Activated naive CD8-positive, alpha-beta T cell treated with anti-CD3 and anti-CD28 coated beads, Interleukin-2, amount 50 U/mL, for 24 hours (primary cell): ENCODE measurements at places on chromosomes 5 and 9.

DNA sequence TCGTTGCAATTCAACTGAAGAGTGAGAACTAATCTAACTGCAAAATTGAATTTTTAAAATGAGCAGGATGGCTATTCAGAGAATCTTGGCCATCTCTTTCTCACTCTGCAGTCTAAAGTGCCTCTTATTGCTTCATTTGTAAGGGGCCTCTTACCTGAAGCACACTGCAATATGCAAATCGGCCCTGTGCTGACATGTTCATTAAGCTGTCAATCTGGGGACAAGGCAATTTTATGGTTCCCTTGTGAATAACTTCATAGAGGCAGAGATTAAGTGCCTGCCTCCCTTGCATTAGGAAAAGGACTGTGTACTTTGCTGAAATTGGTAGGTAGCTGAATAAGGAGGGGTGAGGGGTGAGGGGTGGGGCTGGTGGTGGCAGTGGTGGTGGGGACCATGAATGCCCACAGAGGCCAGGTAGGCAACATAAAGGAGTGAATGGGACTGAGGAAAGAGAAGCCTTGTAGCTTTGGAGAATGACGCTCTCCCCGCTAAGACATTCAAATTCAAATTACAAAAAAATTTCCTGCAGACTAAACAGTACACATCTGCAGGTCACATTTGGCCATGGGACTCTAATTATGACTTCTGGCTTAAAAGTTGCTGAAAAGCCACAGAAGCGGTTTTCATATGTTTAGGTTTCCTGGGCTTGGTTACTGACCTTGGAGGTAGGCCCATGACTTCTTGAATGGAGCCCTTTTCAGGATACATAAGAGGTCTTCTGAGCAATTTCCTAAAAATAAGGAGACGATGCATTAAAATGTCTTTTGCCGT is 25.0 kb downstream of the TNFSF8 start:
- peaks cover 38% of the 10 kb centered on the region for H3K4me1 ChIP-seq
- no peak for DNase-seq
- no peak overlapping the region for H3K27ac ChIP-seq
- peaks cover 68% of the 10 kb centered on the region for H3K36me3 ChIP-seq
- no peak overlapping the region for H3K4me3 ChIP-seq

DNA sequence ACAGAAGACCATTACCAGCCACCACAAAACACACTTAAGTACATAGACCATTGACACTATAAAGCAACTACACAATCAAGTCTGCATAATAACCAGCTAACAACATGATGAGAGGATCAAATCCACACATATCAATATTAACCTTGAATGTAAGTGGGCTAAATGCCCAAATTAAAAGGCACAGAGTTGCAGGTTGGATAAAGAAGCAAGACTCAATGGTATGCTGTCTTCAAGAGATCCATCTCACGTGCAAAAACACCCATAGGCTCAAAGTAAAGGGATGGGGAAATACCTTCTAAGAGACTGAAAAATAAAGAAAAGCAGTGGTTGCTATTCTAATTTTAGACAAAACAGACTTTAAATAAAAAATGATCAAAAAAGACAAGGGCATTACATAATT is 113.6 kb upstream of the CD180 start:
- H3K27me3 ChIP-seq = no peaks in the 10 kb centered on the region
- H3K36me3 ChIP-seq = no peaks in the 10 kb centered on the region
- no peak for DNase-seq
- no peak overlapping the region for H3K4me3 ChIP-seq
- H3K4me1 ChIP-seq = peaks cover 22% of the 10 kb centered on the region
- no peak overlapping the region for H3K27ac ChIP-seq

DNA sequence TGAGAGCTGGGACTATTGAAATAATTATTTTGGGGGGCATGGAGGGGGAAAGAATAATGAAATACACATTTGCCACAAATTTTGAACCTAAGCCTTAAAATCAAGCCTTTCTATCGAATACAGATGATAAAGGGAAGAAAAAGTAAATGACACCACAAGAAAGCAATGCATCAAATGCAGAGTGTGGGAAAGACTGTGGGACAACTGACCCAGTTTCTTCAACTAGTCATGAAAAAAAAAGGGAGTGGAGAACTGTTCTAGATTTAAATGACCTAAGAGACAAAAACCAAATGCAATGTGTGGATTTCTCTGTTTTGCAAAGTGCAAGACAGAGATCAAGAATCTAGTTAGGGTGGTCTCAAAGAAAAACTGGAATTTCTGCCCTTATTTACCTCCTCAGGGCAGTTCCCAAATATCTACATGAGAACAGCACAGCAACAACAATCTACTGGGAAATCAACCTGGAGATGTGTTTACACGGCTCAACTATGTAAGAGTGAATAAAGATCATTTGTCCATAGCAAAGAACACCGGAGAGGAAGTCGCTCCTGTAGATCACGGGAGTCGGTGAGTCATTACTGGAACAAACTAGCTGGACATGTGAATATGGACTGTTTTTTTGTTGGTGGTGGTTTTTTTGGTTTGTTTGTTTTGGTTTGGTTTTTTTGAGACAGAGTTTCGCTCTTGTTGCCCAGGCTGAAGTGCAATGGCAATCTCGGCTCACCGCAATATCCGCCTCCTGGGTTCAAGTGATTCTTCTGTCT is 145.9 kb downstream of the DROSHA start:
- H3K4me3 ChIP-seq = no peak overlapping the region
- no peaks in the 10 kb centered on the region for H3K36me3 ChIP-seq
- no peak for DNase-seq
- H3K27ac ChIP-seq = no peak overlapping the region

DNA sequence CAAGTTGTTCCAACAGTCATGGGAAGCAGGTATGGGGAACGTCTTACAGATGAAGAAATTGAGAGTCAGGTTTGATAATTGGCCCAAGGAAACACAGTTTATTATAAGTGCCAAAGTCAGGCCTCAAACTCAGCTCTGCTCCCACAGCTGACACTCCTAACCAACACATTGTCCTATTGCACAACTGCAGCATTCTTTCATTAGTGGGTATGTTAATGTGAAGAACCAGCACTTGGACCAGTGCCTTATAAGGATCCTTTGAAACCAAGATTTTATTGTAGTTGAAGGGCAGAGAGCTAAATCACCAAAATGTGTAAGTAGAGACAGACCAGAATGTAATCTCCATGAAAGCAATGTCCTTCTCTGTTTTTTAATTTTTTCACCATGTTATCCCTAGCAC is 56.1 kb downstream of the GRIA1 start:
- H3K4me1 ChIP-seq = no peaks in the 10 kb centered on the region
- no peaks in the 10 kb centered on the region for H3K36me3 ChIP-seq
- no peak overlapping the region for H3K4me3 ChIP-seq
- H3K27me3 ChIP-seq = peaks cover 2% of the 10 kb centered on the region
- no peak overlapping the region for H3K27ac ChIP-seq

DNA sequence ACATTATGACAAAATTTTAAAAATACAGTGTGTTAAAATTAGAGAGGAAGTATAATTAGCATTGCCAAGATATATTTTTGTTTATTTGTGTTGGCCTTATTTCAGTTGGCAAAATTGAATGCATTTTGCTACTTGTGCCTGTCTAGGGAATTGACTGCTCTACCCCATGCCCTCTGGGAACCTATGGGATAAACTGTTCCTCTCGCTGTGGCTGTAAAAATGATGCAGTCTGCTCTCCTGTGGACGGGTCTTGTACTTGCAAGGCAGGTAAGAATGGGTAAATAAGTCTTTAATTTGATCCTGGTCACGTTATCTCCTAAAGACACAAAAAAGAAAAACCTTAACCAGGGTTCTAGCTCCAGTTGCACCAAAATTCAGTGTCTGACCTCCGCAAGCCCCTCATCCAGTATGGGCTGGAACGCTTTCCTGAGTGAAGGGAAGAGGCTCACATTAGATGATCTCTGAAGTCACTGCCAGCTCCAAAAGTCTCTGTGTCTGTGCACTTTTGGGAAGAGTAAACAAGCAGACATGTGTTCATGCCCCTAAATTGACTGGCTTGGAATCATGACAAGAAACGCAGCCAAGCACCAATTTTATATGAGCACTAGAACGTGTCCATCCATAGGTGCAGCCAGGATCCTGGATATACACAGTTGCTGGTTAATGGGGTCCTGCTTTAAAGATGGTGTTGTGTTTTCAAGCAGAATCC is 98.3 kb upstream of the PRRC1 start:
- no peak overlapping the region for H3K27ac ChIP-seq
- H3K4me1 ChIP-seq = peaks cover 3% of the 10 kb centered on the region
- H3K27me3 ChIP-seq = no peaks in the 10 kb centered on the region
- DNase-seq = no peak
- no peak overlapping the region for H3K4me3 ChIP-seq

GRCh38 chr9:93435386-93435785 is 16.1 kb upstream of the FAM120A start:
- H3K36me3 ChIP-seq = peaks cover 4% of the 10 kb centered on the region
- no peaks in the 10 kb centered on the region for H3K4me1 ChIP-seq
- no peak overlapping the region for H3K27ac ChIP-seq
- no peak overlapping the region for H3K4me3 ChIP-seq
- no peaks in the 10 kb centered on the region for H3K27me3 ChIP-seq

GRCh38 chr5:21831145-21831787 is 1021.9 kb downstream of the CDH12 start:
- H3K27me3 ChIP-seq = no peaks in the 10 kb centered on the region
- H3K36me3 ChIP-seq = no peaks in the 10 kb centered on the region
- H3K27ac ChIP-seq = no peak overlapping the region
- H3K4me1 ChIP-seq = peaks cover 5% of the 10 kb centered on the region
- DNase-seq = no peak

DNA sequence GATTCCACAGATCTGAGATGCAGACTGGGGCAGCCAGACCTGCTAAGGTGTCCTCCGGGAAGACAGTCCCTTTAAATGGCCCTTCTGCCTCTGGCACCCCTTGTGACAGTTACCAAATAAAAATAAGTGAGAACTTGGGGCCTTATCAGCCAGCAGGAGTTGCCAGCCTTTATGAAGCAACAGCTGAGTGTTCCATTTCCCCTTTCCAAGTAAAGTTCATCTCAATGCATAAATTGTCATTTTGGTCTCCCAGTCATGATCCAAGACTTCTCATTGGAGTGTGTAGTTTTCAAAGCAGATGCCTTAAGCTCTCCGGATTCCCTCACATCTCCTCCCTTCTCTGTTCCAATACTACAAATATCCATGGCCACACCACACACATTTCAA is 4.1 kb downstream of the PTCH1 start:
- peaks cover 13% of the 10 kb centered on the region for H3K36me3 ChIP-seq
- no peak for DNase-seq
- peaks cover 56% of the 10 kb centered on the region for H3K4me1 ChIP-seq
- H3K27ac ChIP-seq = peak overlapping the region; percentile 95

DNA sequence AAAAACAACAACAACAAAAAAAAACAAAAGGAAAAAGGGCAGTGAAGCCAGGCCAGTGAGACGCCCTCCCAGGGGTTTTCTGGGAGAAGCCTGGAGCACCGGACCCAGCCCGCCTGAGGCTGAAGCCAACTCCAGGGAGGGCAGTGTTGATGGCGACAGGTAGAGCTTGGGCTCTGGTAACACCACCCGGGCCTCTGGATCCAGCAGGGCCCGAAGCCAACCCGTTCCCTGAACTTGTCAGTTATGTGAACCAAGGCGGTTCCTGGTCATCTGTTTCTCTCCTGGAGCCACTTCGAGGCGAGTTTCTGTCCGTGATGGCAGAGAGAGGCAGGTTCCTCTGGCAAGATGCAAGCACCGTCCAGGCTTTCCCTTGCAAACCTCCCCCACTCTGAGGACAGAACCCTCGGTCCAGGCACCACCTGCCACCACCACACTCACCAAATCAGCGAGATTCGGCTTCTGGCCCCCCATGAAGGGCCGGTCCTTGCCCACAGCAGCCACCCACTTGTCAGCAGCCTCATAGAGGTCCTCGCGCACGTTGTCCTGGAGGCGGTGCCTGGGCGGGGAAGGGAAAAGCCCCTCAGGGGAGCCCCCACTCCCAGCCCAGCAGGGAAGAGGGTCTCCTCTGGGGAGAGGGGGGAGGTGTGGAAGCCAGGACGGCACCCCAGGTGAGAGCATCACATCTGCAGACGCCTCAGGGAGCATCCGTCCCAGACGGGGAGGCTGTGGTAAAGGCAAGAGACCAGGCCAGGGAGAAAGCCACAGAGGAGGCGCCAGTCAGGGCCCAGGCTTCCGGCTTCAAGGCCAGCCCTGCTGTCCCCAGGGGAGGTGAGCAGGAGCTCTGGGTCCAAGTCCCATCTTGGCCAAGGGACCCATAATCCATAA is 5.4 kb downstream of the PTGES2 start:
- no peaks in the 10 kb centered on the region for H3K27me3 ChIP-seq
- H3K27ac ChIP-seq = no peak overlapping the region
- H3K4me1 ChIP-seq = peaks cover 23% of the 10 kb centered on the region
- peaks cover 6% of the 10 kb centered on the region for H3K36me3 ChIP-seq
- no peak for DNase-seq

DNA sequence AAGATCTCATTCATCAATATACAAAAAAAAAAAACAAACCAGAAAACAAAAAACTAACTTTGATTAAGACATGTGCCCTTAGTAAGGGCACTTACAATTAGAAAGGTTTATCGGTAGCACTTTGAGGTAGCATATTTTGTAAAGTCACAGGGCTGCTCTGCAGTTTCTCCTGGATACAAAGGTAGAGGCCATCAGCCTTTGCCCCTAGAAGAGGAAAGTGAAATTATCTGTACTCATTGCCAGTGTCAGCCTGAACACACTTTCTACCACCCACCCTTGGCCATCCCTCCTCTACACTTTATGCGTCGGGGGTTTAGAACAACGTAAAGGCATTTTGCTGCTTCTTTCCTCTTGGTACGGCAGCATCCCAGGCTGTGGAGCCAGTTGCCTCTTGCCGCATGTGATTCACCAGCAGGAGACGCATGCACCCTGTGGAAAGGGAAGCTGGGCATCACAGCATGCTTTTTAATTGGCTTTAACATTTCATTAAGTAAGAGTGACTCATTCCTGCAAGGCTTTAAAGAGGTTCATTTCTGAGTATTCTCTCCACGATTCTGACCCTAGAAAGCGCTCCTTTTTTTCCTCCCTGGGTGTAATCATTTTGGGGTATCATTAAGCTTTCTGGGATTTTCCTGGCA is 84.6 kb downstream of the CEMIP2 start:
- no peaks in the 10 kb centered on the region for H3K27me3 ChIP-seq
- H3K4me3 ChIP-seq = no peak overlapping the region
- DNase-seq = no peak
- peak overlapping the region; percentile 69 for H3K27ac ChIP-seq

DNA sequence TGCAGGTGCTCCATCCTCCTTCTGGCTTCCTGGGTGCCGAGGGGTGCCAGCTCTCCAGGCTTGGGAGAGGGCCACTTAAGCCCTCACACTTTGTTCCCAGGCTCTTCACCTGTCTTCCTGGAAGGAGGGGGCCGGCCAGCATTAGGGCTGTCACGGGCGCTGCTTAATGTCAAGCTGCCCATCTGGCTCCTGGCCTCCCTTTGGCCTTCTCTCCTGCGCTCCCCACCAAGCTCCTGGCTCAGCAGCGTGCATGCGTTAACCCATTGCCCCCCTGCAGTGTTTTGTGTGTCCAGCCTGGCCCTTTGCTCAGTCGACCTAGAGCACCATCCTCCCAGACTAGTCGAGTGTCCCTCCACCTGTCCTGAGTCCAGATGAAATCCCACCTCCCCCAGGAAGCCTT is 21.3 kb downstream of the NTNG2 start:
- H3K27me3 ChIP-seq = peaks cover 24% of the 10 kb centered on the region
- H3K27ac ChIP-seq = no peak overlapping the region
- DNase-seq = no peak
- no peaks in the 10 kb centered on the region for H3K36me3 ChIP-seq
- no peak overlapping the region for H3K4me3 ChIP-seq
